Stimulated activated CD4-positive, alpha-beta T cell treated with anti-CD3 and anti-CD28 coated beads, Interleukin-1b, Interleukin-23, amount 100 ng/mL, for 24 hours (primary cell): ENCODE measurements at places on chromosomes 2 and 18.

DNA sequence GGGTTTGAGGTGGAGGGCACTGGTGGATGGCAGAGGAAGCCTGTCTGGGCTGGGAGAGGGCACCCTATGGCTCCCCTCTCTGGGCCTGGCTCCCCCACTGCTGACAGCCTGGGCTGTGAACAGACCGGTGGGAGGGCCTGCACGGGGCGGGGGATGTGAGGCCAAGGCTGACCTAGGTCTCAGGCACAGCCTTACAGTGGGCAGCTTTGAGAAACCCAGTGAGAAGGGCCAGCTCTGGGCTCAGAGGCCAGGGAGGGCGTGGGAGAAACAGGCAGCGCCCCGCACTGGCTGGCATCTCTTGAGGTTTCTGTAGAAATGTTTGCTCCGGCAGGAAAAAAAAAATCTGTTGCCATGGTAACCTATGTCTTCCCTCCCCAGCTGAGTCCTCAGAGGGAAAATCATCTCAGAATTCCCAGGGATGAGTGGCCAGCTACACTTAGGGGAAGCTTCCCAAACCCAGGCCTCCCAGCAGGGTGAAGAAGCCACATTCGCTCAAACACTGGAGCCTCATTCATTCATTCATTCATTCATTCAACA, 71.7 kb upstream of the TAF1B start:
- no peak for DNase-seq

DNA sequence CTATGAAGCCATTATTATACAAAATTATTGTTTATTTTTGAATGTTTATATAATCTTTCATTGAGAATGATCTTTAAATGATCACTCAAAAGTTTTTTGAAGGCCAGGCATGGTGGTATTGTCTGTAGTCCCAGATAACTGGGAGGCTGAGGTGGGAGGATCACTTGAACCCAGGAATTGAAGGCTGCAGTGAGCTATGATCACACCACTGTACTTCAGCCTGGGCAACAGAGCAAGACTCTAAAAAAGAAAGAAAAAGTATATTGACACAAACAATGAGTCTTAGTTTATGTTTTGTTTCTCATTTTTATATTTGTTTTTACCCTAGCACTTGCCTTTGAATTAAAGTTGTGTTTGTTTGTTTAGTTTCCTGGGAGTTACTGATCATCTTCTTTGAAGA, 2.3 kb downstream of the TWSG1 start:
- DNase-seq, result no peak

DNA sequence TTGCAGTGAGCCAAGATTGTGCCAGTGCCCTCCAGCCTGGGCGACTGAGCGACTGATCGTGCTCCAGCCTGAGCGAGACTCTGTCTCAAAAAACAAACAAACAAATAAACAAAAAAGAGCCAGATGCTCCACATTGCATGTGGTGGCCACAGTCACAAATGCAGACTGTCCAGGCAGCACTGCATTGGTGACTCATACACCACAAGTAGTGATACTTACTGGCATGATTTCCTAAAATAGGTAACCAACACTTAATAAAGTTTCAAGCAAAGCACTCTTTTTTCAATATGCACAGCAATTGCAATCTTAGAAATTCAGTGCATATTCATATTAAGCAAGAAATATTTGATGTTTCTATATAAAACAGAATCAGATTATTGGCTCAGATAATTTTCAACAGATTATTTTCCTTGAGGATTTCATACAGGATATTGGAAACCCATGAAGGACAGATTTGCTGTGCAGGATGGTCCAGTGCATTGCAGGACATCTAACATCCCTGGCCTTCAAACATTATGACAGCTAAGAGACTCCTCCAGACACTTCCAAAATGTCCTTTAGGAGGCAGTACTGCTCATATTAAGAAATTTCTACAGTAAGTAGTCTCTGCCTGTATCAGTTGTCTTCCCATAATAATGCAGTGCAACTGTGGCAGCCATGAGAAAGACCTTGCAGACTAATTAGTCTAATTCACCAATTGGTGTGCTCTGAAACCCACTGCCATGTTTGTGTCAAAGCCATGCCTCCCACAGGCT, 10.5 kb upstream of the SLC1A4 start:
- DNase-seq, result no peak

DNA sequence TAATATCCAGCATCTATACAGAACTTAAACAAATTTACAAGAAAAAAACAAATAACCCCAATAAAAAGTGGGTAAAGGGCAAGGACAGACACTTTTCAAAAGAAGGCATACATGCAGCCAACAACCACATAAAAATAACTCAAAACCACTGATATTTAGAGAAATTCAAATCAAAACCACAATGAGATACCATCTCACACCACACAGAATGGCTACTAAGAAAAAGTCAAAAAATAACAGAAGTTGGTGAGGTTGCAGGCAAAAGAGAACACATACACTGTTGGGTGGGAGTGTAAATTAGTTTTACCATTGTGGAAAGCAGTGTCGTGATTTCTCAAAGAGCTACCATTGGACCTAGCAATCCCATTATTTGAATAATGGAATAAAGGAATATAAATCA, 1973.9 kb upstream of the LRRTM1 start:
- DNase-seq, result no peak

DNA sequence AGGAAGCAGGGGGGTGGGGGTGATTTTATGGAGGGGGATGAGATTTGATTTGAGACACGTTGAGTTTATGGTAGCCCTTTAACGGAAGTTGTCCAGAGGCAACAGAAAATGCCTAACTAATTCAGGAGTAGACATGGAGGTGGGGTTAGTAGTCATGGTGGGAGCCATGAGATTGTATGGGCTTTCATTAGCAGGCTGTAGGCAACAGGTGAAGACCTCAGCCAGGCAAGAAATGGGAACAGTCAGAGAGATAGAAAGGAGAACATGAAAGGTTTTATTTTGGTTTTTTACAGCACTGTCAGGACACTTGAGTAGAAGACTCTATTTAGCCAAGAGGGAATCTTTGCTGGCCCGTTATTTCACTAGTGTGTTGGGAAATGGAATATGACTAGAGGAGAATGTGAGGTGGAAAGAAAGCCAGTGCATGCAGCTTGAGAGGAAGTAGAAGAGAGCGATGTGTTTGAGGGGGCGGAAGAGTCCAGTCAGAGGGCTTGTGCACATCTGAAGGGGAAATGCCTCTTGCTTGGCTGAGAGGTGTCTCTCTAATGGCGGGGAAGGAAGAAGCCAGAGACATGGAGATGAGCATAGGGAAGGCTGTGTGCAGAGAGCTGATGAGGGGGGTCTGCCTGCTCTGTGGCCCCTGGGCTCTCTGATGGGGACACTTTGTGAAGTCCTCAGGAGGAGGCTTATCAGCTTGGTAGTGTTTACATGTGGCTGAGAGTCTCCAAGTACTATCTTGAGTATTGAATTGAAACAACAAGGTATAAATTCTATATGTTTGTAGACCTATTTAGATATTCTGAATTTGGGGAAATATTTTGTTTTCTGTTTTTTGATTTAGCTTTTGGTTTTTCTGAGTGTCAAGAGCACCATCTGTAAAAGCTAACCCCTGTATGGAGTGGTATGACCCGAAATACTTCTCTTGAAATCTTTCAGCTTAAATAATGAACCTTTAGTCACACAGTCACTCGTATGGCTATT, 66.9 kb upstream of the ITM2C start:
- DNase-seq, result no peak

DNA sequence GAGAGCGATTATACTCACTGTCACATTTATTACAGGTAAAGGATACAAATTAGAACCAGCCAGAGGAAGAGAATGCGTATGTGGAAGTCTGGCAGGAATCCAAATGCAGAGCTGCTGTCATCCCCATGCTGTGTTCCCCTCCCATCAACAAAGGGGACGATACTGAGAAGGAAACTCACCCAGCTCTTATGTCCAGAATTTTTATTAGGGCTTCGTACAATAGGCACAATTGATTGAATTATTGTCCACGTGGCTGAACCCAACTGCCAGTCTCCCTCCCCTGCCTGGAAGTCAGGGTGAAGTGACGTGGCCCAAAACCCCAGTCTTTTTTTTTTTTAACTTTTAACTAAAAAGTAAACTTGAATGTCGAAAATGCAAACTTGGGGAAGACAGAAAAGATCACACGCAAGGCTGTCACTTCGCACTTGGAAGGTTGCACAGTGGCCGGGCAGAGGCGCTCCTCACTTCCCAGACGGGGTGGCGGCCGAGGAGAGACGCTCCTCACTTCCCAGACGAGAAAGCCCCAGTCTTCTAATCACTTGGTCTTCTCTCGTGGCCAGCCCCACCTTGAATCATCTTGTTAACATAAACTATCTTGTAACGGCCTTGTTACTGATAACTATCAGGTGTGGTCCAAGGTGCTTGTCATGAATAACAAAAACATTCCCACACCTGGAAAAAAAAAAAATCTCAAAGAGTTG, 40.0 kb upstream of the ITSN2 start:
- no peak for DNase-seq

GRCh38 chr18:37161491-37161890, 332.6 kb downstream of the KIAA1328 start:
- no peak for DNase-seq

DNA sequence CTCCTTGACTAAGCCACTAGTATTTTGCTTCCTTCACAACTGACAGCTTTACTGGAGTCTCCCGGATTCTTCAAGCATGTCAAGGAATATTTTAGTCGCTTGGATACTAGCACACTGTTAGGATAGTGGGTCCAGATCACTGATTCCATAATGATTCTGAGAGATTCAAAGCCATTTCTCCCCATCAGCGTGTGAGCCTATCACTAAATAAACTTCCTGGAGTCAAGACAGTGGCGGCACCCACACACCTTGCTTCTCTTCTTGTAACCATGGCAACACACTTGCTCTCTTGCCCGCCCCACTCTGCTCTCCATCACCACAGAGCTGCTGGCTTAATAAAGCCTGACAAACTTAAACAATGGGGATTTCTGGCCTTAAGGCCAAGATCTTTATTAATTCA, 245.1 kb downstream of the LRRTM1 start:
- DNase-seq, result no peak

- no peak for DNase-seq
Observed at GRCh38 chr18:22433956-22434355, 16.2 kb upstream of the CTAGE1 start.

- DNase-seq, result no peak
Observed at GRCh38 chr2:160516547-160517365, 23.1 kb upstream of the RBMS1 start.

DNA sequence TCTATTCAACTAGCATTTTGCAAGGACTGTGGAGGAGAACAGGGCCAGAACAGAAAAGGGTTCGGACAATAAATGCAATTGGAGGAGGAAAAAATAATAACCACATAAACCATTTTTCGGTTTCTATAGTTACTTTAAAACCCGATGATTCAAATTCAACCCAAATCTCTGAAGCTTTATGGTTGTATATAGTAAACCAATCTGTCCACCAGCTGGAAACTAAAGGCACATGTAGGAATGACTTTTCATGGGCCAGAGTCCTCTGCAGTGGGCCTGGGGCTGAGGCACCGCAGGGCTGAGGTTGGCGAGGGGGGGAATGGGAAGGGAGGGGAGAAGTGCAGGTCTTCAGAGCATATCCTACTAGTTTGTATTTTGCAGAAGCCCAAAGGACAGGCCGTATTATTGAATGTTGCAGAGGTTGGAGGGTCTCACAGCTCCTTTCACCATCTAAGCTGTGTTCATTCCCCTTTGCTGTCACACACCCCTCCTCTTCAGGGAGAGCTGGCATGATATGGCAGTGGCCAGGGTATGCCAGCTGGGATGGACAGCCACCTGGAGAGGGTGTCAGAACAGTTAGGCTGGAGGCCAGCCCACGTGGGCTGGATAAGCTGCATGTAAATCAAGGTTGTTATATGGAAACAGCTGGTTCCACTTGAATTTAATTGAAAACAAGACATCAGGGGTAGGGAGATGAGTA, 267.1 kb downstream of the PRKCE start:
- no peak for DNase-seq

- DNase-seq, result no peak
Observed at GRCh38 chr18:79677221-79677620, 2.4 kb upstream of the CTDP1 start.

DNA sequence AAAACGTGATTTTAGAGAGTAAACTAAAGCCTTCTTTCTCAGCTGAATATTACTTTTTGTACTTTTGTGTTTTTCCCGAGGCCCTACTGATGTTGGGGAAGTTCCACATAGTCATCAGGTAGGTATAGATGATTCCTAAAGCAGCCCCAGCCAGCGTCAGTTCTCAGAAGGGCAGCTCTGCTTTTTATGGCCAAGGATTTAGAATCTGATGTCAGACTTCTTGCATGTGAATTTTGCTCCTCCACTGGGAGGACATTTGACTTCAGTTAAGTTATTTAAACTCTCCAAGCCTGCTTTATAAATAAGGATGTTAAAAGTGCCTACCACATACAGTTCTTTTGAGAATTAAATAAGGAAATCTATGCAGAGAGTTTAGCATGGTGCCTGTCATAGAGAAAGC, 130.8 kb downstream of the NCKAP5 start:
- DNase-seq, result no peak

- DNase-seq, result no peak
Observed at GRCh38 chr18:44851856-44852621, 171.4 kb downstream of the SETBP1 start.

DNA sequence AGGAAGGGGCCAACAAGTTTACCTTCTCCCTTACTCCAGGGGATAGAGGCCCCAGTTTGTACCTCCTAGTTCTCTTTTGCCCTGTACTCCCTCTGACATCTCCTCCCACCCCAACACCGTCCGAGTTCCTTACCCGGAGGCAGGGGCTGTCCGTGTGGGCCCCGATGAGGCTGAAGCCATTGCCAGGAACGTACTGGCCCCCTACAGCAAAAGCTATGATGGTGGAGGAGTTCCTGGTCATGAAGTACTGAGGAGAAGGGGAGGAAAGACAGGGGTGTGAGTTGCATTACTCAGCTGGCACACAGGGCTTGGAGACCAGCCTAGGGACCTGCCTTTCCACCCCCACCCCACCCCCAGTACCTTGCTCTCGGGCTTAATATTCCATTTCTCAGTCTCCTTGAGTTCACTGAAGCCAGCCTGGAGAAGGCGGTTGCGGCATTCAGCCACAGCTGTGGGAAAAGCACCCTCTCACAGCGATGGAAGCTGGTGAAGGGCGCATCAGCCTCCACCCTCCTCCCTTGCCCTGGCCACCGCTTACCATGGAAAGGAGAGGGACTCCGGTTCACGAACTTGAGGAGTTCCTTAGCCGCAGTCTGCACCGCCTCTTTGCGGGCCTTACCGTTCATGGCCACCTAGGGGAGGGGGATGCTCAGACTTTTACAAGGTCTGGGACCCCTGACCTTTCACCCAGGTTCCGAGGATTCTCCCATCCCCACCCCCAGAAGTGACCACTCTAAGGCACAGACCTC, 1.0 kb downstream of the DNPEP start:
- DNase-seq, result no peak

- no peak for DNase-seq
Observed at GRCh38 chr2:59798687-59799232, 754.7 kb downstream of the BCL11A start.

GRCh38 chr2:241760301-241760771, 16.3 kb upstream of the GAL3ST2 start:
- DNase-seq, result no peak
